ENCODE measurements at places on chromosomes 2 and 18.
A peak's percentile ranks its signal among the peaks of the same experiment; 100 is the strongest.

DNA sequence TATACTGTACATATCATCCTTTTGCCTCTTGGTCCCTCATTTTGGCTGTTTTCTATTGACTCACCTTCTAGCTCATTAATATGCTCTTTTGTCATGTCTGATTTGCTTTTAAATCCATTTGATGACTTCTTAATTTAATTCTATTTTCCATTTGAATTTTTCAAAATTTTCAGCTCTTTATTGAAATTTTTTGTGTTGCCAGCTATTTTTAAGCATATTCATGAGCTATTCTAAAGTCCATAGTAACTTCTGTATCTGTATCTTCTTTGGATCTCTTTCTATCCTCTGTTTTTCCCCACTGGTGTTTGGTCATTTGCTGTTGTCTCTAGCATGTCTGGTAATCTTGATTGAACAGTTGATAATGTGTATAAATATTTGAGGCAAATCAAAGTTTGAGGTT is 227.8 kb downstream of the NDUFA10 start:
- no peak for DNase-seq

DNA sequence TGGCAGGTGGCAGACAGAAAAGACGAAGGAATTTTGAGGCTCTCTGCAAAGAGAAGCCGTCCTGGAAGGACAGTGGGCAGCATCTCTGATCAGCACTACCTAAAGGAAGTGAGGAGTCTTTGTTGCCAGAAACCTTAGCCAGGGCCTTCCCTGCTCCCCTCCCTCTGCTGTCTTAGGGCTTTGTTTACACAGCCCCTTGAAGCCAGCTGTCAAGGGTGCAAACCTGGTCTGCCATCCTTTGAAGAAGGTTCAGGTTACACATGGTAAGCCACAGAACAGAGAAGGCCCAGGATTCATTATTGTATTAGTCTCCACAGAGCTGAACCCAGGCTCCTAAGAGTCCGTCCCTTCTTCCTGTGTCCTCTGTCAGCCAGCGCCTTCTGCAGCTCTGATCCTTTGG is 356.7 kb downstream of the TGIF1 start:
- no peak for DNase-seq

GRCh38 chr2:231223001-231223375 is 24.6 kb downstream of the ARMC9 start:
- no peak for DNase-seq

- no peak for DNase-seq
Observed at GRCh38 chr18:74286106-74286855, 5.5 kb downstream of the CYB5A start.

DNA sequence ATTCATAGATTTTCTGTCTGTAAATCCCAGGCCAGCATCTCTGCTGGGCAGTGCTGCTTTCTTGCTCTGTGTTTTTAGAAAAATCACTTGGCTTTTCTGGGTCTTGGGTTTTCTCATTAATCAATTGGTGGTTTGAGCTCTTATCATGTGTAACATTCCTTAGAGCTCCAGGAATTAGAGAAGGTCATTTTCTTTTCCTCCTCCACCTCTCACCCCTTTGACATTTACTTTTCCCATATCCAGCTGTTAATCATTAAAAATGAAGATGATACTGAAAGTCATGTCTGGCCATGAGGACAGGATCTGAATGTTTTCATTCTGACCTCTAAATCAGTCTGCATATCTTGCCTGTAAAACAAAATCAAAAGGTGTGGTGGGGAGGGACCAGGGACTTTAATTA is 111.0 kb downstream of the LRRTM1 start:
- DNase-seq: no peak

GRCh38 chr2:218284106-218284811 is 8.0 kb downstream of the TMBIM1 start:
- no peak for DNase-seq

DNA sequence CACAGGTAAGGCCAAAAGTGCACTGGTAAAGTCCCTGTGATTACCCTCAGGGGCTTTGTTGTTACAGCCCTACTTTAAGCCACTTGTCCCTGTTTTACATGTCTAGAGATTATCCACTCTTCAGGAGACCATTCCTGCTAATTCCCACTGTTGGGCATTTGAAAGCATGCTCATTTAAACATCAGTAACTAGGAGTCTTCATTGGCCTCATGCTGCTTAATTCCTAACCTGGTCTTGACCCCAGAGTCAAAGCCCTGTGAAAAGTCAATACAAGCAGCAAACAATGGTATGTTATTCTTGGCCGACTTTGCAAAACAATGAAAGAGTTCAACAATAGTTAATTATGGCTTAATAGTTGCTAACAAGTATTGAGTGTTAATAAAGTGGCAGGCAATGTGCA is 23.2 kb downstream of the AFF3 start:
- DNase-seq: no peak

DNA sequence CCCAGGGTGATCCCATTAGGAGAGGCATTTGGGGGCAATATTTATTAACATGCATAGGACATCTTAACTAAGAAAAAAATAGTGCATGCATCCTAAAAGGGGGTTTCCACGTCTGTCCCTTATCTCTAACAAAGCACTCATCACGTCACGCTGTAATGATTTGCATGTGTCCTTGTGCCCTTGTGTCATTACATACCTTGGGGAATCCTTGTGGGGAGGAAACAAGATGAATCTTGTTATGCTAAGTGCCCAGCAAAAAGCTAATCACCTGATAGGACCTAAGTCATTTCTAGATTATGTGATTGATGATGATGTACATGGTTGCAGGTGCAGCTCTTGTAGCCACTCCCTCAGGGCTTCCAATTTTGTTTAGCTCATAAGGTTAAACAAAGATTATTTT is 250.9 kb downstream of the FBXO15 start:
- DNase-seq: no peak

- DNase-seq: no peak
Observed at GRCh38 chr18:37667836-37668235, 102.2 kb upstream of the CELF4 start.

DNA sequence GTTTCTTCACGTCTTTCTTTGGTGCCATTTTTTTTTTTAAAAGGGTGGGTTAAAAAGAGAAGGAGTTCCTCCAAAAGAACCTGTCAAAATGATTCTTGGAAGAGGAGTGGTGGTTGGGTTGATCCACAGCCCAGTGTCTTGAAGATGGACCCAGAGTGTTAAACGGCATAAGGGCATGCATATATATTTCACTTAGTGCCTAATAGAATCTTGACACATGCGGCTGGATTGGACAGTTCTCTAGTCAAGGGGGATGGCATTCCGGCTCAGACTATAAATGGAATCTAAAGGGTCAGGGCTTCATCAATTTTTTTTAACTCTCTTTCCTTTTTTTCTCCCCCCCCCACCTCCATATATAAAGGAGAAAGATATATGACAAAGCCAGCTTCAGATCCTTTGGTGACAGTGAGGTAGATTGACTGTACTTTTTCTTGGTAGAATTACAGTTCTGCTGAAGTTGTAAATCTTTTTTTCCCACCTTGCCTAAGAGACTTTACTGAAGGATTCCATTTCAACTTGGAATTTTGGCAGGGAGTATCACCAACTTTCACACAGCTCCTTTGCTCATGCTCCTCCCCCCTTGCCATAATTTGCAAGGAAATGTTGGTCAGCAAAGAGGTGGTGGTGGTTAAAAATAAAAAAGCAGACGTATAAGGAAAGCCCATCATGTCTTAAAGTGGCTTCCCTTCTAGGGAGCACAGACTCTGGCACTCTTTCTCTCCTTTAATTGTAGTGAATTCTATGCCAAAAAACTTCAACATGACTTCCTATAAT is at the start of gene MYL1:
Gene MYL1 (minus strand): TSS at position 160 of the 774 bp plus-strand sequence. CDS start 132 bp downstream, at position 28.
- no peak for DNase-seq

GRCh38 chr18:22102953-22103646 is 66.3 kb upstream of the GATA6 start:
- no peak for DNase-seq

GRCh38 chr18:35134190-35134730 is 93.0 kb downstream of the MAPRE2 start:
- DNase-seq: no peak

- no peak for DNase-seq
Observed at GRCh38 chr2:24576617-24577016, 85.6 kb downstream of the NCOA1 start.

GRCh38 chr2:190674966-190675650 is 26.2 kb downstream of the NAB1 start:
- DNase-seq: no peak

- no peak for DNase-seq
Observed at GRCh38 chr2:144372410-144373080, 147.4 kb downstream of the ZEB2 start.

GRCh38 chr2:68263632-68264031 is 11.3 kb upstream of the PPP3R1 start:
- DNase-seq: peak; percentile 2

GRCh38 chr18:24262087-24262486 is 123.2 kb downstream of the CABYR start:
- no peak for DNase-seq

GRCh38 chr18:78639006-78639950 is 340.3 kb upstream of the SALL3 start:
- no peak for DNase-seq

DNA sequence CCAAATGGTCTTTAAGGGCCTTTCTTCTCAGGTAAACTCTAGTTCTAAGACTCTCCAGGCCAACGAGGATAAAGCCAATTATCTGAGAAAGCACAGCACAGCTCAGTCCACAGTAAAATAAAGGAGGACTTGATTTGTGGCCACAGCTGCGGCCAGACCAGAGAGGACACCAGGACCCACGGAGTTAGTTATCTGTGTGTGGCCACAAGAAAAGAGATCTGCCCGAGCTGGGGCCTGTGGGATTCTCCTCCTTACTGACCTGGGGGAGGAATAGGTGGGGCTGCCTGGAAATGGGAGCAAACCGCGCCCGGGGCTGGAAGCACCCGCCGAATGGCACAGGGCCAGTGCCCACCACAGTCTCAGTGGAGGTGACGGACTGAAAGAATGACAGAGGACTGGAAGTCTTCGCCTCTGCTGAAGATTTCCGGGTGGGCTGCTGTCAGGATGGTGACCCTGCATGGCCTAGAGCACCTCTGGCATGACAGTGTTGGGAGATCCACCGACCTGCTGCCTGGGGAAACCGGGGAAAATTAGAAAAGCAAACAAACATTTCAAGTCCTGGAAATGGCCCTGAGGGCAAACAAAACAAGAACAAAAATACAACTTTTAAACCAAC is 13.3 kb downstream of the PROC start:
- DNase-seq: no peak

DNA sequence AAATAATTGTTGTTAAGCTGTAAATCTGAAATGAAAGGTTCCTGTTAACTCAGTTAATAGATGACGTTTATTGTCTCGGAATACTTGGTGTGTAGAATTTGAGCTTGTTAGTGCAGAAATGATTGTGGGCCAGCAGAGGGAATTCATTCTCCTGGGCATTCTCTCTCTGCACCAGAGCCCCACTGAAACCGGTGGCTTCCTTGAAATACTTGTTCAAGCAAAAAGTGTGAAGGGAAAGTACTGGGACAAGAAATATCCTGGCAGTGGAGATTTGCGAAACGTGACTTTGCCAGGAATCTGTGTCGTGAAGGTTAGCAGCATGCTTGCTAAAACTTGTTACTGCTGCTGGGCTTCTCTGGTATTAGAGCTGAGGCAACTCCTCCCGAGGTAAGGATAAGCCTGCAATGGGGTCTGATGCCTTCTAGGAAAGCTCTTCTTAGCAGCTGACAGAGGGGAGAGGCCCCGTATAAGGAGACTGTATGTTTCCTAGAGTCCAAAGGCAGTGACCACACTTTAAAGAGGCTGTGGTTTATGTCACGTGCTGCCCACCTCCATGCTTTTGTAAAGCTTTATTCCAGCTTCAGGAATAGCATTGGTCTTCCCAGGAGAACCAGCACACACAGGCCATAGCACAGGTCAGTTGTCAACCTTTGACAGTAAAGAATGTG is 2.0 kb downstream of the ITGA6 start:
- no peak for DNase-seq

- DNase-seq: peak; percentile 94
Observed at GRCh38 chr18:37669991-37670534, 104.5 kb upstream of the CELF4 start.

DNA sequence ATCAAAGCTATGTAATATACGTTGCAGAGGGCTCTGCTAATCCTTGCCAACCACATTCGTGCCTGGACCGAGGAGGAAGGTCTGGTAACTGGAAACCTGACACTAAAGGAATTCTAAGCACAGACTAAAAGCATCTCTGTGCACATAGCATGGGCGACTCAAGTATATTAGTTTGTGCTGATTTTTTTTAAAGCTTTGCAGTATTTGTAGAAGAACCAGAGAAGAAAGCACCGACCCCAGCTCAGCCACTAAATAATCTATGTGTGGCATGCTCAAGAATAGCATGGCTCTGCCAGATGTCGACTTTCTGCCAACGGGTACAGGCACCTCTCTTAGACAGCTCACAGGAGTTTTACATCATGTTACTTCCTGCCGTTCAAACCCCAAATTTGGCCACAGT is 73.2 kb upstream of the NRP2 start:
- DNase-seq: no peak

DNA sequence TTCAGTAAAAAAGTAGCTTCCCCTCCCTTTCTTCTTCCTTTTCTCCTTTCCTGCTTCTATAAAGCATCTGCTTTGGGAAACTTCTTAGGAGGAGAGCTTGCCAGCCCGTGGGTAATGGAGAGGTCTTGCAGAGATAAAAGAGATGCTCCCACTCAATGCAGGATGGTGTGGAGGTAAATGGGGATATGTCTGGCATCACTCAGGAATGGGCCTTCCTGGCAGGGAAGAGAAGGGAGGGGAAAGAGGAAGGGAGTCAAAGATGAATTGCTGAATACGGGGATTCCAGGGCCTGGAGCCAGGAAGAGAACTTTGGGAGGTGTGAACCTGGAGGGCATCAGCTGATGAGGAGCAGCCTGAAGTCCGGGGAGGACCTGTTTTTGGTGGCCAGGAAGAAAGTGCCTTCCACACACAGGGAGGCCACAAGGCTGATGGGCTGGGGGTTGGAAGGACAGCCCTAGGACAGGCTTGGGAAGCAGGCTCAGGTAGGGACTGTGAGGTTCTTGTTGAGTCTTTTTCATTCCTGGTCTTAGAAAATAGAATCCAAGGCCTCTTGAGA is 25.2 kb downstream of the IL1B start:
- no peak for DNase-seq

GRCh38 chr2:163191372-163191771 is 352.8 kb upstream of the KCNH7 start:
- DNase-seq: peak; percentile 24

DNA sequence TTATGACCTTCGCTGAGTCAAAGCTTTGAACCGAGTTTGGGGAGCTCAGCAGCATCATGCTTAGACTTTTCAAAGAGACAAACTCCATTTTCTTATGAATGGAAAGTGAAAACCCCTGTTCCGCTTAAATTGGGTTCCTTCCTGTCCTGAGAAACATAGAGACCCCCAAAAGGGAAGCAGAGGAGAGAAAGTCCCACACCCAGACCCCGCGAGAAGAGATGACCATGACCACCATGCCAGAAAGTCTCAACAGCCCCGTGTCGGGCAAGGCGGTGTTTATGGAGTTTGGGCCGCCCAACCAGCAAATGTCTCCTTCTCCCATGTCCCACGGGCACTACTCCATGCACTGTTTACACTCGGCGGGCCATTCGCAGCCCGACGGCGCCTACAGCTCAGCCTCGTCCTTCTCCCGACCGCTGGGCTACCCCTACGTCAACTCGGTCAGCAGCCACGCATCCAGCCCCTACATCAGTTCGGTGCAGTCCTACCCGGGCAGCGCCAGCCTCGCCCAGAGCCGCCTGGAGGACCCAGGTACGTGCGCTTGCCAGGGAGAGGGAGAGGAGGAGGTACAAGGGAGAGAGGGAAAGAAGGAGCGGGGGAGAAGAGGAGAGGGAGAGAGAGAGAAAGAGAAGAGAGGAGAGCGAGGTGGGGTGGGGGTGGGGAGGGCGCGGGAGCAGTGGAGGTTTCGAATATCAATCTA is at the start of gene DLX1:
Gene DLX1 (plus strand): TSS at position 48 of the 700 bp plus-strand sequence. CDS start 171 bp downstream, at position 219.
- no peak for DNase-seq

- peak; percentile 57 for DNase-seq
Observed at GRCh38 chr18:5296706-5297320, 1.3 kb upstream of the ZBTB14 start.

- no peak for DNase-seq
Observed at GRCh38 chr2:231922311-231923009, 3.7 kb downstream of the NPPC start.
